ENCODE measurements at places on chromosomes 1 and 21.

DNA sequence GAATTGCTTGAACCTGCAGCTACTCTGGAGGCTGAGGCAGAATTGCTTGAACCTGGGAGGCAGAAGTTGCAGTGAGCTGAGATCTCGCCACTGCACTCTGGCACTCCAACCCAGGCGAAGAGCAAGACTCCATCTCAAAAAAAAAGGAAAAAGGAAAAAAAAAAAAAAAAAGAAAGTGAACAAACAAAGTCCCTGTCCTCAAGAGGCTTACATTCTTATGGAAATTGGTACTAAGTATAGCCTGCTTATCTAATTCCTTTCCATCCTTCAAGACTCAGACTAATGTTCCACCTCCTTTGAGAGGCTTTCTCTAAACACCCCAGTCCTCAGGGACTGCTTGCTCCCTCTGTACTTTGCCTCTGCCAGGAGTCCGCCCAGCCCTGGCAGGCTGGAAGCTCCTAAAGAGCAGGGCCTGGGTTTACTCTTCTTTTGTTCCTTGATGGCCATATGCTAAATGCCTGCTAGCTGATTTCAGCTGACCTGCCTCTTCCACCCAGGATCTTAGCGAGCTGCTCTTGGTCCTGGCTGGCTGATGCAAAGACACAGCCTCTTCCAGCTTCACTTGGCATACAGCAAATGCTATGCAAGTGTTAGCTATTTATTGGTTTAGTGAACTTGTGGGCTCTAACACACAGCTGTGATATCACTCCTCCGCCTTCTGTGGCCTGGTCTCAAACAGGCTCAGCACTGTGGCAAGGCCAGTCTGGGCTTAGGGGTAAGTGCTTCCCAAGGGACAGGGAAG is 9.8 kb downstream of the SLC9A1 start:
- no peak for DNase-seq

- DNase-seq: no peak
These were observed 38.5 kb downstream of the RGS4 start for GRCh38 chr1:163107655-163108054.

GRCh38 chr21:29810871-29811270 is 128.9 kb downstream of the GRIK1 start:
- no peak for DNase-seq

- no peak for DNase-seq
These were observed 23.0 kb upstream of the DNAJC11 start for GRCh38 chr1:6724517-6725141.
